ENCODE measurements at places on chromosomes 5 and 9.
A peak's percentile ranks its signal among the peaks of the same experiment; 100 is the strongest.

- no peak for DNase-seq
Observed at GRCh38 chr9:136722969-136723356, 10.6 kb downstream of the DIPK1B start.

DNA sequence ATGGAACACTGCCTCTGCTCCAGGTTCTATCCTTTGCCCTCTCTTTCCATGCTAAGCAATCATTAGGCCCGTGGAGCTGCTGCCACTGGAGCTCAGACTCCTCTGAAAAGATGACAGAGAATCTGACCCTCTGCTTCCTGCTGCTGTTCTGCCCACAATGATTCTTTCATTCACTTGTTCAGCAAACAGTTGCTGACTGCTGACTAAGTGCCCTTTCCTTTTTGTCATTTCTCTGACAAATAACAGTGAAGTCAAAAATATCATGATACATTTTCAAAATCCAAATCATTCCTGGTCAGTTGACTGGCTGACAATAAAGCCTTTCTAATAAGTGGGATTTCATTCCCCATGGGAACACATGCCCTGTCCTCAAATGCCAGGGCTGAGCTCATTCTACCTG lies 110.1 kb downstream of the SIL1 start:
- no peak for DNase-seq

DNA sequence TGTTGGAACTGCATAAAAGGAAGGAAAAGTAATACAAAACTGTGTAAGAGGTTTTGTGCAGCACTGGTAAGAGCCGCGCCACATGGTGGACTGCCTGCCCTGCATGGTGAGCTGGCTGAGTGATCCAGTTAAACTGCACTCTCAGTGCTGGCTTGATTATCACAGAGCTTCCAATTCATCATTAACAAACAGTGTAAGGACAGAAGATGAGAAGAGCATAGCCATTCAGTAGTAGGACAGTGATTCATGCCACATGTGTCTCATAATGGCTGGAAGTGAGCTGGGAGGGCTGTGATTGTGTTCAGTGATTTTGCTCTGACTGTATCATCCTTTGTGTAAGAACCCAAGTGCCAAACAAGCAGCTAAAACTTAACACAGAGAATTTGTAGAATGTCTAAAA lies 14.1 kb downstream of the ASPN start:
- DNase-seq, result no peak

GRCh38 chr5:44885903-44886302 lies 77.2 kb downstream of the MRPS30 start:
- no peak for DNase-seq

GRCh38 chr5:137034764-137035479 lies 464.2 kb downstream of the SPOCK1 start:
- DNase-seq, result no peak

- DNase-seq, result no peak
Observed at GRCh38 chr9:121607434-121608167, 43.8 kb upstream of the DAB2IP start.

DNA sequence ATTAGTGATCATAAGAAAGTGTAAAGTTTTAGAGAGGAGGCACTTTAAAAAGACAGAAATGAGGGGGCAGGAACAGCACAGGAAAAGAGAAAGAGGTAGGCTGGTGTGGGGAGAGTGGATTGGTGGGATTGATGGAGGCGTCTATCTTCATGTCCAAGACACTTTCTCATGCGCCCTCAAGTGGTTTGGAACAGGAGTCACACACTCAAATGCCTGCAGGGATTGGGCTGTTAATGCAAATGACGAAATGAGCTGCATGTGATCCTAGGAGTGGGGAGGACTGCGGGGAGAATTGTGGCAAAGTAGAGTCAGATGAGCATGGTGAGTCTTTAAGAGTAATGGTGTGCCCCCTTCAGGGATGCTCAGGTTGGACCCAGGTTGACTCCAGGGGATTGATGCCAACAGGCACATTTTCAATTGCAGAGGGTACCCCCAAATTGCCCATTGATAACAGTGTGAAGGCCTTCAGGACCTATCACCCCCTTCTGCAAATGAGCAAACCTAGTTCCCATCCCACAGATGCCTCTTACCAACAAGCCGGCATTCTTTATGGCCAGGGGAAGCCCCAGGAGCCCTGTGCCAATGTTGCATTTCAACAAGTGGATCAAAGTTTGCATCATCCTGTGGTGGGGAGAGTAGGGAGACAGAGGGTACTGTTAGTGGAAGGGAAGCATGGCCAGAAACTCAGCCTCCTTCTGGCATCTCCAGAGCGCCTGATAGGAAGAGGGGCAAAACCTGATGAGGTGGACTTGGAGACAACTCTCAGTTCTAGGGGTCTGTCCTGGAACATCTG lies 5.3 kb downstream of the SLC36A3 start:
- DNase-seq, result no peak

DNA sequence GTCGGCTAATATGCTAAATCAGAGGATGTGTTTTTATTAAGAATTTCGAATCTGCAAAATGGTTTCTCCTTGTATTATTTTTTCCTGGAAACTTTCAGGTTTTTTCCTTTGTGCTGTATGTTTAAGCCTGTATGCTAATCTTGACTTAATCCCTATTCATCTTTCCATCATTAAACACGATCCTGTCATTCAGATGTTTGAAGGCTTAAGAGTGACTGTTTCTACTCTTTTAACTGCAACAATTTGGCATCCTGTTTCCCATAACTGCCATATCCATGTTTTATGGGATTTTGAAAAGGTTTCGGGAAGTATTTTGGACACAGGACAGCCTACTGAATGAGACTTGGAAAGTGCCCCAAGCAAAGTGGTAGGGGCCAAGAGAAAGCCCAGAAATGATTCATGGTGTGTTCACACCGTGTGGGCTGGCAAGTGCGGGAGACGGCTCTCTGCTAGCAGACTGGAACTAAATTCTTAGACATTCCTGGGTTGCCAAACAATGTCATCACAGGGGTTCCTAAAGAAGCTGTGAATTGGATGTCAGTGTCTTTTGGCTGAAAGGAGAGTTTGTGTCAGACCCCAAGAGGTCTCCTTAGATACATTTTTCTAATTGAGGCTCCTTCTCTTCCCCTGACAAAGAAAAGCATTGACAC lies 125.4 kb upstream of the ADAMTS16 start:
- no peak for DNase-seq

GRCh38 chr5:59416026-59416425 lies 477.5 kb downstream of the PDE4D start:
- no peak for DNase-seq

DNA sequence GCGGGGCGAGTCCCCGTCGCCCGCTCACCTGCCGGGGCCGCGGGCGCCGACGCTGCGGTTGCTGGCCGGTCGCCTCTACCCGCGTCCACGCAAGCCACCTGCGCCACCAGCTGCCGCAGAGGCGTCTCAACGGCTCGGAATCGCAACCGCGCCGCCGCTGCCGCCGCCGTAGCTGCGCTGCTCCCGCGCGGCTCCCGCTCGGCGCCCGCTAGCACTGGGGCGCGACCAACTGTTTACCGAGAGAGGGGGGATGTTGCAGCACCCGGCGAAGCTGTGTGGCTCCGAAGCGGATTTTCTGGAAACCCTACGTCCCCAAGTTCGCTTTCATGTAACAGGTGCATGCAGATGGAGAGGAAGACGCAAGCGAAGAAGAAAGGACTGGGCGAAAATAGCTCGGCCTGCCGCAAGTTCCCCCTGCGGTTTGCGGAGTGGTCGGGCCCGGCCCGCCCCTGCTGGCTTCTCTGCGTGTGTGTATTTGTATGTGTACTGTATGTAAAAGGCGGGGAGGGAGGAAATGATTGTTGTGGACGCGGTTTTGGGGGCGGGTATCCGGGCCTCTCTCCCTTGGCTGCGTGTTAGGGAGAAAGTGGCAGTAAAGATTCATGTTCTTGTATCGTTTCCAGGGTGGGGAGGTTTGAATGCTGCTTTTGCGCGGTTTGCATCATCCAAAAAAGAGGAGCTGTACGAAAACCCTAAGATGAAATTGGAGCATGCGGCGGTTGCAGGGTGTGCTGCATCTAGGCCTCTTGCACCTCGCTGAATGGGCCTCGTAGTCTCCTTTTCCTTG lies at the start of gene PSIP1:
Gene PSIP1 (minus strand): TSS at position 182 of the 787 bp plus-strand sequence. CDS start 782 bp downstream, outside the sequence.
- peak; percentile 91 for DNase-seq

GRCh38 chr5:62937661-62938558 lies 359.3 kb downstream of the LRRC70 start:
- DNase-seq, result no peak

DNA sequence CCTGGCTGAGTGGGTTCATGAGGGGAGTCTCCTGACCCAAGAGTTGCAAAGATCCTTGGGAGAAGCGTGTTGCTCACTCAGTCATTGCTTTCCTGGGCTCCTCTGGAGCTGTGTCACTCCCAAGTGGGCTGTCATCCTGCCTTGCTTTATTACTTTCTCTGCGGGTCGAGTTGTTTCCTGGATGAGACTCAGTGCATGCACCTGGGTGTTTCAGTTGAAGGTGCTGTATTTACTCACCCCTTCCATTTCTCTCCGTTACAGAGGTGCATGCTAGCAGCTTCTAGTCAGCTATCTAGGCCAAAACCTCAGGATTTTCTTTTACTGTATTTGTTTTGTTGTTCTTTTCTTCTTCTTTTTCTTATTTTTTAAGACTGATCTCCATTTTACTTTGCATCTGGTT lies 785.5 kb upstream of the EDIL3 start:
- DNase-seq, result no peak

DNA sequence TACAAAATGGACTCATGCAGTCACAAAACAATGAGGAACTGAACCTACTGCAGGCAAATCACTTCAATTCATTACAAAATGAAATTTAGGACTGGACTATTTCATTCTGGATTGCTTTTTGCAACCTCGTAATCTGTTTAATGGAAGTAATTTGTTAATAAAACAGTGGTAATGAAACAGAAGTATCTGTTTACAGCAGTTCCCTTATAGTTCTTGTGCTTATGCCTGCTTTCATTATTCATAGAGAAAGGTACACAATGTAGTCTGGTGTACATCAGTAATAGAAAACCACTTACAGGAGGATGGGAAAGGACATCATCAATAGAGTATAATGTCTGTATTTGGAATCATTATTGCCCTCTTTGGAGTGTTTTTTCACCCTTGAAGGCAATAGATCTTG lies 389.2 kb upstream of the NUDT12 start:
- DNase-seq, result no peak

DNA sequence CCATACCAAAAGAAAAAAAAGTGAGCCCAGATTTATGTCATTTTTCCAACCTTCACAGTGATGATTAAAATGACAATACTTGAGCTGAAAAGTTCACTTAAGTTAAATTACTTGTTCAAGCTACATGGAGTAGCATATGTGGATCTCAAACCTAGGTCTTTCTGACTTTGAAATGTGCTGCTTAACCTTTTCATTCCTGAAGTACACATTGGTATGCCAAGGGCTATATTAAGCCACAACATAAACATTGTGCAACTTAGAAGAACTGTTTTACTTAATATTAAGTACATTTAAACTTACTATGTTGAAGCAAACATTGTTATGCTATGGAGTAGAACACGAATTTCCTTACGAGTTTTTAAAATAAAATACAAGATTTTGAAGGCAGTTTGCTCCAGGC lies 105.0 kb downstream of the GIN1 start:
- no peak for DNase-seq

DNA sequence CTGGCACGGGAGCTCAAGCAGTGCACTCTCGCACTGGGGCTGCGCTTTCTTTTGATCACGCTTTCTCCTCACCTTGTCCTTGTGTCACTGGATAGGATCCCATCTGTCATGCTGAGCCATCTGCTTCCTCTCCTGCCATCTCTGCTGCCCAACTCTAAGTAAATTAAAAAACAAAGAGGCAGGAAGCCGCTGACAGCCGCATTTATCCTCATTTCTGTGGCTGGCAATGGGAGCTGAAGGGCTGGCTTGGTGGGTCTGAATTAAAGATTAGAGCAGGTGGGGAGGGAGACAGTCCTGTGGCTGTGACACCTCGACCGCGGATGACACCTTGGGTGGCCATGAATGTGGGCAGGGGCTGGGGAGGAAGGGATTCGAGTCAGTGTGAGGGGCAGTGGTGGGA lies 159.2 kb upstream of the ALDH1B1 start:
- DNase-seq, result no peak

- no peak for DNase-seq
Observed at GRCh38 chr5:123610665-123611405, 98.9 kb downstream of the CSNK1G3 start.

- DNase-seq, result no peak
Observed at GRCh38 chr5:128121651-128122050, 38.1 kb downstream of the SLC12A2 start.

- DNase-seq, result no peak
Observed at GRCh38 chr9:129245276-129245675, 67.2 kb upstream of the IER5L start.

DNA sequence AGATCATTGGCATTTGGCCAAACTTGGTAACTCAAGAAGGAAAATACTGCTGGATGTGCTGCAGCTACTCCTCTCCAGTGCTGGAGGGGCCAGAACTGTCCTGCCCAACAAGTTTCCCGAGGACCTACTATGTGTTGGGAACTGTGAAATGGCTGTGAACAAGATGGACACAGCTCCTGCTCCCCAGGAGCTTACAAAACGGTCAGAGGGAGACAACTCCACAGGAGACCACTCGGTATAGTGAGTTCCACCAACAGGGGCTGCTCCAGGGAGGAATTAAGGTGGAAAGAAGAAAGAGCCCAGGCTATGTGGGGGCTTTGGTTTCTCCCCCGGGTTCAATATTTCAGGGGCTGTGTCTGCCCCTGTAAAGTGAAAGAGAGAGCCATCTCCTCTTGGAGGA lies 78.8 kb downstream of the GNA14 start:
- no peak for DNase-seq

DNA sequence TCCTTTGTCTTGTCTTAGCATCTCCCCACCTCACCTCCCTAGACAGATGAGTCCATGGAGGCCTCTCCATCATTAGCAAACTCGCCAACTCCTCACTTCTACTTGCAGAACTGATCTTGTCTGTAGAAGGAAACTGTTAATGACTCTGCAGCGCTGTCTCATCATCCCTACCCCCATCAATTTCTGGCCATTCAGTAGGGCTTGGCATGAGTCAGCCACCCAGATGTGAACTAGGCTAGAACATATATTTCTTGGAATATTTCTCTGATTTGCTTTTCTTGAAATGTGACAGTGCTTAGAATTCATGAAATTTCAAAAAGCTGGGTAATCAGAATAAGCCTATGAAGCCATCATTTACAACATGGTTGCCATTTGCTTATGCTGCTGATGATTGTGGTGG lies 1125.0 kb upstream of the DMAC1 start:
- no peak for DNase-seq

DNA sequence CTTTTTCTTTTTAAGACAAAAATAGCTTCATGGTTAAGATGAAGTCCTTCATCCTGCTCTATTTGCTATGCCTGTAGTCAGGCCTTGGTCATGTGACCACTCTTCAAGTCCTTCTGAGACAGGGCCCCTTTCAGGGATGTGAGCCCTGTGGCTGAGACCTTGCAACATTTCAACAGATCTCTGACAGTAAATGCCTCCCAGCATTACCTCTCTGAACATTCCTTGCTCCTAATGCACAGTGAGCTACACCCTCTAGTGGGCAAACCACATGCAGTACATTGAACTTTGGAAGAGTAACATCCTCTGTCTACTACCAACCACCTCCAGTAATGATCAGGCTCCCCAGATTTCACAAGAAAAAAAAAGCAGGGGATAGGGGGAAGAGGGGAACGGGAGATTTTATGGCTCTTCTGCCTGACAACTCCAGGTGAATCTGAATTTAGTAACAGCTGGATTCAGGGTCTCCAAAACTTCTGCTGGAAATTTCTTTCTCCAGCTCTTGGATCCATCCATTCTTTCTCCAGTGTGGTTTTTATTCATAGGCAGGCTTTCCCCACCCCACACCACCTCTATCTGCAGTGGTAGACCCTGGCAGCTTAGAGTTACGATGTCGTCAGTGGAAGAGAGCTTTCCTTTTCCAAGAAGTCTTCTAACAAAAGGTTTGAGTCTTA lies 8.9 kb upstream of the FBXO38 start:
- DNase-seq, result no peak

All from activated T-cell treated with anti-CD3 and anti-CD28 coated beads, Interleukin-2, amount 50 U/mL, for 48 hours (primary cell).